Hindlimb muscle (tissue), 1 donor: ENCODE measurements at places on chromosomes 6 and 20. TPM values are rescaled to one million over a fixed set of nuclear protein-coding genes. Genes with fewer than 3 reads are reported as not detected.

Gene GPR6
- polyA plus RNA-seq = not detected

GRCh38 chr6:1136415-1136774 lies 175.5 kb upstream of the FOXQ1 start:
- DNase-seq = peak; percentile 17

GRCh38 chr6:31122791-31123706 lies 2.8 kb upstream of the CDSN start:
- peak; percentile 63 for DNase-seq

Gene TGM3
- 0.61 TPM for polyA plus RNA-seq

Gene GUCA1A
- polyA plus RNA-seq = not detected

- DNase-seq = no peak
Observed at GRCh38 chr6:85033547-85033946, 269.1 kb upstream of the TBX18 start.

Gene PET117
- 10.5 TPM for polyA plus RNA-seq

DNA sequence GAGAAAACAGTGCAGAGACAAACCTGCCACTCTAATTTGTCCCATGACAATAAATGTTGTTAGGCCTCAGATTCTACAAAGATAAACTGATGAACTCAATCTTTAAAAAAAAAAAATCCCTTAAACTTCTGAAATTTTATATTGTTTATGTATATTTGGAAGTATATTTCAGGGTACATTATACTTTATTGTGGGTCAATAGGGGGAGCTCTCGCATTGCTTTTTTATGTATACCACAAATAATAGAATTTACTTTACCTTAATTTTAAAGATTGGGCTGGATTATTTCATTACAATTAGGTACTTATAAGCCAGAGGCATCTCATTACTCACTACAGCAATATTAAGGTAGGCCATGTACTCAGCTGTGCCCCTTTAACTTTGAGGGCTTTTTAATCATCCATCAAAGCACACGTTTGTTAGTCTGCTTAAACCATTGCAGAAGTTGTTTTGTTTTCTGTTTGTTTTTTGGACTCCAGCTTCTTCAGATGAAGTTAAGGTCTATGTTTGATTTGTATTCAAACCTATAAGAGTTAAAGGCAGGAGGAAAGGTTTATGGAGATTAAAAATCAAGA lies 56.3 kb upstream of the EYA4 start:
- peak; percentile 37 for DNase-seq

Gene RUNX2
- 1.1 TPM for polyA plus RNA-seq

Gene CD93
- polyA plus RNA-seq = 66.7 TPM

Gene EEF1E1
- 18.2 TPM for polyA plus RNA-seq

GRCh38 chr6:14787677-14788076 lies 458.2 kb upstream of the JARID2 start:
- DNase-seq = no peak

Gene BHLHE23
- polyA plus RNA-seq = not detected

Gene ARFGAP1
- 86.1 TPM for polyA plus RNA-seq

Gene BEND3
- 3.7 TPM for polyA plus RNA-seq

DNA sequence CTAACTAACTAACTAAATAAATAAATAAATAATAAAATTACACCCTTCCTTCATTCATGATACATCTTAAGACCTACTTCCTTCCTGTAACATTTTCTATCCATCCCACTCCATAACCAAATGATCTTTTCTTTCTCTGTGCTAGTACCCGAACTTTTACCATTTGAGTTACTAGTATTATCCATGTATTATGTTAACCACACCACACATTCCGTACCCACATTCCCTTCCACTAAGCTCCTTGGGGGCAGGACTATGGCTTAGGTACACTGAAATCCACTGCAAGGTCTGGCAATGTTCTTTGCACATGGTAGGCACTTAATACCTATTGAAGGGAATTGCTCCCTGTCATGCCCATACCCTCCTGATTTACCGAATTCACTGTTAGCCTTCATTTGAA lies 24.9 kb downstream of the REPS1 start:
- DNase-seq = no peak

DNA sequence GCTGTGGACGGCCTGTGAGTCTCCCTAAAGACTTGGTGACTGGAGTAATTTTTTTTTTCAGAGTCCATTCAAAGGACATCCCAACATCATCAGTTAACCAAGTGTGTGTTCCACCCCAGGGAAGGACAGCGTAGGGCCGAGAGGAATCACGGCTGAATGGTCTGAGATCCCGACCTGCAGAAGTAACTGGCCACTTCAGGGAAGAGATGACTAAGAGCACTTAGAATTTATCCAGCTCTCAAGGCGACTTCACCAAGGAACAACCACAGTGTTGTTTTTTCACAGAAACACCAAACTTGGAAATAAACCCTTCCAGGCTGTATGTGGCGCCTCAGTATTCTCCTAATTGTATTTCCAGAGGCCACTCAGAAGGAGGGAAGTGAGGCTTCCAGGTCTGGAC lies 231.6 kb downstream of the FNDC1 start:
- DNase-seq = no peak

Gene CYP24A1
- polyA plus RNA-seq = 0.88 TPM

DNA sequence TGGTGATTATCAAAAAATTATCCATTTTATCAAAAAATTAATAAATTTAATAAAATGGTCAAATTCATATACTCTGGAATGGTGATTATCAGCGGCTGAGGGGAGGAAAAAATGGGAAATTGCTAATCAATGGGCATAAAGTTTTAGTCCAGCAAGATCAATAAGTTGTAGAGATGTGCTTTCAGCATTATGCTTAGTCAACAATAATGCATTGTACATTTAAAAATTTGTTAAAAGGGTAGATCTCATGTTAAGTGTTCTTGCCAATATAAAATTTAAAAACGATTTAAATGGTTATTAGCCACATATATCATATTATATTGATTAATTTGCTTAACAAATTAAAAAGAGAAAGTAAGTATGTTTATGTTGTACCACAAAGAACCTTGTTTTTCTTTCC lies 56.6 kb downstream of the HS3ST5 start:
- no peak for DNase-seq

Gene TPBG
- 11.2 TPM for polyA plus RNA-seq

DNA sequence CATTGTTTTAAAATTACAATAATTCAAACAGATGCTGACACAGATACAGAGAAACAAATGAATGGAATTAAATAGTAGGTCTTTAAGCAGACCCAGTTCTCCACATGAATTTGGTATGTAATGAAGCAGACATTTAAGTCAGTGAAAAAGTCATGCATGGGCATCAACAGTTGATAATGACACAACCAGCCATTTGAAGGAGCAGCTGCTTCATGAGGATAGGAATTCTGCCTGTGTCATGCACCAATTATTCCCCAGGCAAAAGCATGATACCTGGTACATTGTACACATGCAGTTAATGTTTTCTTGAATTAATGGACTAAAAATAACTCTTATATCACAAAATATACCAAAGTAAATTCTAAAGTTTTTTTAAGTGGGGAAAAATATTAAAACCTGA lies 11.2 kb upstream of the HEY2 start:
- DNase-seq = no peak

DNA sequence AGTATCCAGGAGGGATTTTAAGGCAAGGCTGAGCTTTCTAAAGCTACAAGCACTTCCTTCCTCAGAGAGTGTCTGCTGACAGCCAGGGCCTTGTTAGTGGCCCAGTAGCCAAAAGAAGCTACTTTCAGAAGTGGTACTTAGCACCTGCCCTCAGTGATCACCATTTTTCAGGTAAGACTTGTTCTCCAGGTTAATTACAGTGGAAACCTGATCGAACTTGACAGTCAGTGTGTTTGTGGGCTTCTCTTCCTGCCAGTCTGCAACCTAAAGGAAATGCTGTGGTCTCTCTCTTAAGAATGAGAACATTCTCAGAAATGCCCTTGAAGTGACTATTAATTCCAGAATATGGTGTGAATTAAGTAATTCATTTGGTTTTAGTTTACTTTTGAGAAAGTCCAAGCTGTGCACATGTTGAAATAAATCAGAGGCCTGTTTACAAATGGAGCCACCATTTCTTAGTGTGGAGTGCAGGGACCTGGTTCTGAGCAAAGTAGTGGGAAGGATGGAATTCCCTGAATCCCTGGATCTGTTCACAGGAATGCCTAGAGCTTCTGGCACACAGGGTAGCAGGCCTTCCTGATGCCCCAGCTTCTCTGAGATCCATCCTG lies 185.3 kb upstream of the AGPAT4 start:
- DNase-seq = no peak

DNA sequence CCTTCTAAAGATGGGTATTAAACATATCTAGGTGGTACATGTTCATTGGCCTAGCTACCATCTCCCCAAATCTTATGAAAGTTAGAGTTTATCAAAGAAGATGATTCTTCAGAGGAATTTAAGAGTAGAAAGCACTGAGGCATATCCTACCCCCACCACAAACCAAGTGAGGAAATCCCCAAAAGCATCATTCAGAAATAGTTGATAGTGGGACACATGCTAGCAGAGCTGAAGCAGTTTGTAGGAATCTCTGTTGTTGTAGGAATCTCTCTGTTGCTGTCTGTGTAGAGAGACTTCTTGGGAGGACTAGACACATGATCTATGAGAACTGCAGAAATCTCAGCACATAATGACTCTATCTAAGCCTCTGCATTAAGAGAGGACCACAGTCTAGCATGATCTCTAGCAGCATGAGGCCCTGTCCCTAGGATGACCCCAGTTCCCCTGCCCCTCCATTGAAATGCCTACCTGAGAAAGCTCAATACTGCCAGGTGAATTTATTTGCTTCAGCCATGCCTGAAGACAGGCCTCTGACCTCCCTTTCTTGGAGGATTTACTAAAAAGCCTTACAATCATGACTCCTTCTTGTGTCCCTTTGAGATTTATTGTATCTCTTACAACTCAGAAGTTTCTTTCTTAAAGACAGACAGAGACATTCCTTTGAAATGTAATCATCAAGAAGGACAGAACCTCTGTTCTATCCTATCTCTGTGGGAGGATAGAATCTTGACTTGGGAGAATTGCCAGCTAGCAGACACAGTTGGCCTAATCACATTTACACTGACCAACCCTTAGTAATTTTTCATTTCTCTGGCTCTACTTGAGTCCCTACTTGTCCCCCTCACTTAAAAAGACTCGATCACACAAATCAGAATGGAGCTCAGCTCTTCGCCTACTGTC lies 582.4 kb downstream of the PHF3 start:
- DNase-seq = no peak

Gene OR2J1
- polyA plus RNA-seq = not detected

Gene EFCAB8
- 0.15 TPM for polyA plus RNA-seq

DNA sequence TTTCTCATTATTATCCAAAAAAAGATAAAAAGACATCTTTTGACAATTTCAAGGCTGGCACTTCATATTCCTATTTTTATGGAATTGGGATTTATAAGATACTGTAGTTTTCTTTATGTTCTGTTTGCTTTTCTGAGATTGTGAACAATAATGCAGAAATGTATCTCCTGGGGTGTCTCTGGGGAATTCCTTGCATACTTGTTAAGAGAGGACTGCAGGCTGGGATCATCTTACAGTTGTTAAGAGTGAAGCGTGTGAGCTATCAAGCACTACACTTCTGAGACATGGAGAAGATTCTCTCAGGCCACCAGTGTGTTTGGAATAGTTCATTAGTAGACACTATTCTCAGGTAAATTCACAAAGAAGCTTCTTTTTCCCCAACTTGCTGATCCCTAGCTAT lies 963.3 kb upstream of the GJE1 start:
- DNase-seq = no peak

Gene RAB5IF
- polyA plus RNA-seq = 41.2 TPM

Gene SIRPD
- polyA plus RNA-seq = not detected

- no peak for DNase-seq
Observed at GRCh38 chr20:3758566-3758965, 9.0 kb downstream of the ADISSP start.

Gene ABHD16B
- not detected for polyA plus RNA-seq

GRCh38 chr6:105921781-105922180 lies 164.4 kb upstream of the PRDM1 start:
- no peak for DNase-seq

GRCh38 chr20:18971574-18971973 lies 158.0 kb downstream of the SCP2D1 start:
- no peak for DNase-seq

GRCh38 chr6:163867518-163868292 lies 453.2 kb downstream of the QKI start:
- DNase-seq = no peak

Gene WFDC5
- not detected for polyA plus RNA-seq
